ENCODE measurements at places on chromosomes 12 and 14.
A peak's percentile ranks its signal among the peaks of the same experiment; 100 is the strongest.

- no peak for DNase-seq
Observed at GRCh38 chr12:130086248-130086647, 76.0 kb upstream of the FZD10 start.

DNA sequence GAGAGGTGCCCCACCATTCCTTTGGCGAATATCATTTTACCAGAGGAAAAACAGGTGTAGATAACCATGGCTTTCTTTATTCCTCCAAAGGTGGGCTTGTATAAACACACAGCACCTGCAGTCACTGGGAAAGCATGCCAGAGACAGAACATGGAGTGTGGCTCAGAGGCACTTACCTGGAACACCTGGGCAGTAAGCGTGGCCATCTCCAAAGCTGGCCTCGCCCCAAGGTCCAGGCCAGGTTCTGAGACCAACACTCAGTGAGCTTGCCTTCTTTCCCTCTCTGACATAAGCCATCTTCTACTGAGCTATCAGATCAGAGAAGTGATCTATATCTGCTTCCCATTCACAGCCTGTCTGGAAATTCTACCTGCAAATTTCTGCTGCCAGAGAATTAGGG is 70.5 kb downstream of the NUAK1 start:
- DNase-seq = no peak

DNA sequence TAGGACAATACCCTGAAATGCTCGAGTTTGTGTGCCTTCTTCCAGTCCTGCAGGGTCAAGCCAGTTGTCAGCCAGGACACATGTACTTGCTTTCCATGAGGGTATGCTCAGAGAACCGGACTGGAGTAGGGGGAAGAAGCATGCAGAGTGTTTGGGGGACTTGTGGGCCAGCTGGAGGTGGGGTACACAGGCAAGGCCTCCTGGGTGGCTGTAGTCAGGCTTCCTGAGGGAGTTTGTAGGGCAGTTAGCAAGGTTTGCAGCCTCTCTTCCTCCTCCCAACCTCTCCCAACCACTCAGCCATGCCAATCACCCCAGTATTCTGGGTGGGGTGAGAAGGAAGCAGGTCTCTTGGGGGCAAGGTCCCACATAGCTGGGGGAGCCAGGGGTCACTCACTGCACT is 47.0 kb upstream of the RHOJ start:
- no peak for DNase-seq

- no peak for DNase-seq
Observed at GRCh38 chr12:75970310-75970709, 61.3 kb downstream of the PHLDA1 start.

GRCh38 chr12:76670776-76671175 is 93.1 kb upstream of the ZDHHC17 start:
- no peak for DNase-seq

DNA sequence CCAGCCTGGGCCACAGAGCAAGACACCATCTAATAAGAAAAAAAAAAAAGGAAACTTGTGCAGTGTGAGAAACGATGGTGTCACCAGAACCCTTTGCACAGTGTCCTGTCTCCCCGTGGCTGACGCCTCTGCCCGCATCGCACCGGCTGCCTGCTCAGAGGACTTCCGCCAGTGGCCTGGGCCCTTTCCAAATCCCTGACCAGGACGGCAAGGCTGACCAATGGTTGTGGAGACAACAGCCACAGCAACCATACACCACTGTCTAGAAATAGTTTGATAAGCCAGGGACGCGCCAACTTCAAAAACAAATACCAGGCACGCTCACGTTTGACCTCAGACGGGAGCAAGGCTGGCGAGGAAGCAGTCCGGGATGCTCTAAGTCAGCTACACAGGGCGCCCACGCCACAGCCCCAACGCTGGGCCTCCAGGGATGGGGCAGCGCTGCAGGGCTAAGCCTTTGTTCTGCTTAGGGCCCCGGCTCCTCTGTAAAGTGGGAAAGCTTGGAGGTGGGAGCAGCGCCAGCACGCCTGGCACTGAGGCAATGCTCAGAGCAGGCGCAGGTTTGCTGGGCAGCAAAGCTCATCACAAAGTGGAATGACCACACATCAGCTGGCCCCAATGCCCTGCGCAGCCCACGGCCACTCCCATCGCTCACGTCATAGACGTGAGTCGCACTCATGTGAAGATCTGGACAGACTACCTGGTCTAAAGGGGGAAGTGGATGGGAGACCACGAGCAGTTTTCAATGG is 12.5 kb downstream of the PGAM5 start:
- no peak for DNase-seq

- DNase-seq = no peak
Observed at GRCh38 chr12:99618657-99619056, 28.9 kb upstream of the GARIN6 start.

DNA sequence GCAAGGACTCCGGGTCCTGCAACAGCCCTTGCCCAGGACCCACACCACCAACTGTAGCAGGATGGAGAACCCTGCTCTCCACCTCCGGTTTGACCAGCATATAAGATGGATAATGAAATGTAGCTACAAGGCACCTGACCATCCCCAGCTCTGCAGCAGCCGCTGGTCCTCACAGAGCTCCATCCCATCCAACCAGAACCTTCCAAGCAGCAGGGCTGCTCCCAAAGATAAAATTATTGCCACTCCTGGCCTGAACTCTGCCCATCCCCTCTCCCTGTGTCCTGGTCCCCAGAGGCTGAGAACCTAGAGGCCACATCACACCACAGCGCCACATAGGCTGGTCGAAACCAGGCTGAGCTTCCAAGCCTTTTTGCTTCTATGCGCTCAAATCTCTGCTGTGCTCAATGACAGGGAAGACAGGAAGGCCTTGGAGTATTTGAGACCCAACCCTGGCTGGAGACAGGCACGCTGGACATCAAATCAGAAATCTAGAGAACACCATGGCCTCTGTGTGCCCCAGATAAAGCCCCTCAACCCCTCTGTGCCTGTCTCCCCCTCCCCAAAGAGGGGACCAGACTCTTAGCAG is 4.2 kb downstream of the CDK2AP1 start:
- no peak for DNase-seq

- no peak for DNase-seq
Observed at GRCh38 chr14:54462048-54462447, 20.9 kb upstream of the CNIH1 start.

- DNase-seq = no peak
Observed at GRCh38 chr14:88227693-88228092, 95.4 kb downstream of the KCNK10 start.

GRCh38 chr12:110123919-110124268 is 263 bp upstream of the IFT81 start:
- no peak for DNase-seq

DNA sequence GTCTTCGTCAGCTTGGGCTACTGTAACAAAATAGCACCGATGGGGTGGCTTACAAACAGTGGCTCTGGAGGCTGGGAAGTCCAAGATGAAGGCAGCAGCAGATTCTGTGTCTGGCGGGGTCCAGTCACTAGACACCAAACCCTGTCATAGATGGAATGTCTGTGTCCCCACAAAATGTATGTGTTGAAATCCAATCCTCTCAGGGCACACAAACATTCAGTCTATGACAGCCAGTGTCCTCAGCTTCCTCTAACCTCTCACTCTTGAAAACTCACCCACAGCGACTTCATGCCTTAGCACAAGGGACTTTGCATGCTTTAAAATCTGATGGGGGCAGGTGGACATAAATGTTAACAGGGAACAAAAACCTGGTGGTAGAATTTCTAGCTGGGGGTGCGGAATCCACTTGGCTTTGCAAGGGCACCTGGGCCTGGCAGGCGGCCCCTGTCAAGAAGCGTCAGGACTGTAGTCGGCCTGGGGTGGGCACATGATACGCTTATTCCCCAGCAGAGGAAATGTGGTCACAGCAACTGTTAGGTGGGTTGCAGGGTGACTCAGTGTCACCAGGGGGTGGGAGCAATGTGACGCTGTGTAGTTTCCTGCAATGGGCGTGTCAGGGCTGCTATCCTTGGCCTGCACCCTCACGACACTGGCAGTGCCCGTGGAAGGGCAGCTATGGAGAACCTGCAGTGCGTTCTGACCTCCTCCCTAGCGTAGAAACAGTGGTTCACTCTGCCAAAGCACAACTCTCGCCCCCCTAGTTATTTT is 17.7 kb downstream of the RIN3 start:
- DNase-seq = peak; percentile 98
